ENCODE measurements at places on chromosomes 1 and 21.

DNA sequence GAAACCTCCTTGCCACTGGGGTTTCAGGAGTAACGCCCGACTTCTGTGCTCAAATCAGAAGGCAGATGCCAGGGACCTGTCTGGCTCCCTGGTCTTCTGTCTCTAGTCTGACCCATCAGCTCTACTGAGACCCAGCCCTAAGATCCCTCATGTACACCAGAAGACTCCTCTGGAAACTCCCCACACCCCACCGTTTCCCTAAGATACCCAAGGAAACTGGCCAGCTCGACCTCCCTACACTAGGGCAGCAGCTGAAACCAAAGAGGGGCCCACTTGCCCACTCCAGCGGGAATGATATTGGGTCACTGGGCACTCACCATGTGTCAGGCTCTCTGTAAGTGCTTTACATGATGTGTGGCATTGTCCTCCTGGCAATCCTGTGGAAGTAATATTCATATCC, 469 bp upstream of the S100A16 start:
- no peak for DNase-seq

DNA sequence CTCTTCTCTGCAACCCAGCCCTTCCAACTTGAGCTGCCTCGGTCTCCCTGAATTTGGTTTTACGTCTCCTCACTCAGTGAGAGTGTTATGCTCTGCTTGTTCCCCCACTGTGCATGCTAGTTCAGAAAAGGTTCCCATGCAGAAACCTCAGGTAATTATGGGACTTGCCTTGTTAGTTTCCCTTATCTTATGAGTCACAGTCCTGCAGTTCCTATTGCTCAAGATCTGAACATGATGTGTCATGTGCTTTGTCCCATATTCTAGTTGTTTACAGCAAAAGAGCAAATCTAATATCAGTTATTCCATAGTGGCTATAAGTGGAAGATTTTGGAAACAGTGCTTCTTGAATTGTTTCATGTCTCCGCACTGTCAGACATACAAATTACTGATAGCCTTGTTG, 74.4 kb downstream of the DUSP10 start:
- no peak for DNase-seq

- peak; percentile 85 for DNase-seq
These were observed 8.6 kb upstream of the CALML6 start for GRCh38 chr1:1906185-1907097.

GRCh38 chr1:158068918-158069317, 75.5 kb downstream of the KIRREL1 start:
- DNase-seq: no peak

- no peak for DNase-seq
These were observed 278.9 kb downstream of the NPHP4 start for GRCh38 chr1:5713101-5714010.
